ENCODE measurements at places on chromosomes 4 and X. TPM values are rescaled to one million over a fixed set of nuclear protein-coding genes. Genes with fewer than 3 reads are reported as not detected.
A peak's percentile ranks its signal among the peaks of the same experiment; 100 is the strongest.

DNA sequence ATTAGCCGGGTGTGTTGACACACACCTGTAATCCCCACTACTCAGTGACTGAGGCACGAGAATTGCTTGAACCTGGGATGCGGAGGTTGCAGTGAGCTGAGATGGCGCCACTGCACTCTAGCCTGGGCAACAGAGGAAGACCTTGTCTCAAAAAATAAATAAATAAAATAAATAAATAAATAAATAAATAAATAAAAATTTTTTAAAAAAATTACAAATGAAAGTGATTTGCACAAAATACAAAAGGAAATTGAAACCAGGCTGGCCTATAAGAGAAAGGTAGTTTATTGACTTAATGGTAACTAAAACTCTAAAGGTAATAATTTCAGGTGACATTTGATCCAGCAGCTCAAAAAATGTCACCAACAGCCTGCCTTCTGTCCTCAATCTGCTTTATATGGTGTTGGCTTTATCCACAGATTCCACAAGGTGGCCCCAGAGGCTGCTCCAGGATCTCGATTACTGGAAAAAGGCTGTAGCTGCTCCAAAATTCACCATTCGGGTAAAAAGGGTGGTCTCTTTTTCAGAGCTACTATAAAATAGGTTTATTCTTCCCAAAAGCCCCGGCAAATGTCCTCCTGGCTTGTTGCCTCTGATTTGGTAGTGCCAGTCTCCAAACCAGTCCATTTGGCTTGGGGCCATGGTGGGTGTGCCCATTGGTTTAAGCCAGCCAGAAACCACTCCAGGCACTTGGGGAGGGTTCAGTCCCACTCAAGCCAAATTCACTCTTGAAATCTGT is 61.4 kb upstream of the TRIM2 start:
- H3K27me3 ChIP-seq = no peaks in the 10 kb centered on the region
- no peak overlapping the region for H3K27ac ChIP-seq
- H3K36me3 ChIP-seq = no peaks in the 10 kb centered on the region
- peak; percentile 82 for DNase-seq
- no peaks in the 10 kb centered on the region for H3K4me1 ChIP-seq
- peak overlapping the region; percentile 40 for H3K4me3 ChIP-seq

DNA sequence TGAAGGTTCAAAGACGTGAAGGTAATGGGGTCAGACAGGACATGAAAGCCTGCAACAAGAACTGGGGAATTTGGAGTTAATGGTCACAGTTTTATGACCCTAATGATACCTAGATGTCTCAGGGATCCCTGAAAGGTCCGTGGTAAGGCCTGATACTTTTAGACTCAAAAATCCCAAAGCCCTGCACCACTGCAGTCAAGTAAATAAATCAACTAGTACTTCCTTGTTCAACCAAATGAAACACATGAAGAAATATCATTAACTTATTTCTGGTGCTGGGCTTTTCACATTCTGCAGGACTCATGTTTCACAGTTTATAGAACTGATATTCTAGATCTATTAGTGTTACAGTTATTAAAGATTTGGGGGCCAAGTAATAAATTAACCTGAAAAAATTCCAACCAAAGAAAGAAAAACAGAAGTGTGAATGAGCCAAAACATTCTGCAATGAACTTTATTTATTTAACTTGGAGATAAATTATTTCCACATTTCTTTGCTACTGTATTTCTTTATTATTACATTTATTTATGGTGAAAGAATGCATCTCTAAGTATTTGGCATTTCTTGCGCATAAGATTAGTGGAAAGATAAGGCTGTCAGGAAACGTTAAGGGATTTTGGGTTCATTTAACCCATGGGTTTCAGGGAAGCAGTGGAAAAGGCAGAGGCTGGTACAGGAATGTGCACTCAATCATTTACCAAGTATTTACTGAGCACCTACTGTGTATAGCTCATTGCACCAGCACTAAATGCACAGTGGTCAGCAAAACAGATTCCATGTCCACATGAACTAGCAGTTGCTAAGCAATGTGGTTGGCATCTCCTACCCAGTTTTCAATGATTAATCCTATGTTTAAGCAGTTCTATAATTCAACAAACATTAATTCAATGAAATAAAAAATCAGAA is 8.7 kb downstream of the WDFY3 start:
- H3K36me3 ChIP-seq = no peaks in the 10 kb centered on the region
- no peak overlapping the region for H3K4me3 ChIP-seq
- DNase-seq = no peak
- no peaks in the 10 kb centered on the region for H3K27me3 ChIP-seq
- H3K27ac ChIP-seq = peak overlapping the region; percentile 33

DNA sequence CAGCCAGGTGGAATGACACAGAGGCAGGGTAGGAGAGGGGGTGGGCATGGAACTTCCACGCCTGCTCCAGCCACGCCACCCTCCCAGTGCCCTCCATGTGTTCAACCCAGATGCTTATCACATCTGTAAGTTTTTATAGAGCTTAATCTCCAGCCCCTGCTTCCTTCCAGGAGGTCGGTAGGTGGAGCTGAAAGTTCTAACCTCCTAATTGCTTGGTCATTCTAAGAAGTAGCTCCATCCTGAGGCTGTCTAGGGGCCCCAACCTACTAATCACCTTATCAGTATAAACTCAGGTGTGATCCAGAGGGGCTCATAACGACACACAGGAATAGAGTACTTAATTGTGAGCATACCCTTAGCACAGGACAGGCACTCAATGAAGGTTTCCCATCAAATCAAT is 18.3 kb downstream of the QDPR start:
- no peaks in the 10 kb centered on the region for H3K27me3 ChIP-seq
- no peaks in the 10 kb centered on the region for H3K4me1 ChIP-seq
- no peak for DNase-seq
- no peak overlapping the region for H3K27ac ChIP-seq

The PDCL2 gene
- total RNA-seq = not detected

The TREX2 gene
- 0.21 TPM for total RNA-seq
